HS-27A (cell line): ENCODE measurements at places on chromosomes 7 and 10.

GRCh38 chr10:96998329-96998888 is 166.3 kb downstream of the LCOR start:
- peak; percentile 36 for DNase-seq

GRCh38 chr7:16688249-16688648 is 42.3 kb downstream of the BZW2 start:
- no peak for DNase-seq

DNA sequence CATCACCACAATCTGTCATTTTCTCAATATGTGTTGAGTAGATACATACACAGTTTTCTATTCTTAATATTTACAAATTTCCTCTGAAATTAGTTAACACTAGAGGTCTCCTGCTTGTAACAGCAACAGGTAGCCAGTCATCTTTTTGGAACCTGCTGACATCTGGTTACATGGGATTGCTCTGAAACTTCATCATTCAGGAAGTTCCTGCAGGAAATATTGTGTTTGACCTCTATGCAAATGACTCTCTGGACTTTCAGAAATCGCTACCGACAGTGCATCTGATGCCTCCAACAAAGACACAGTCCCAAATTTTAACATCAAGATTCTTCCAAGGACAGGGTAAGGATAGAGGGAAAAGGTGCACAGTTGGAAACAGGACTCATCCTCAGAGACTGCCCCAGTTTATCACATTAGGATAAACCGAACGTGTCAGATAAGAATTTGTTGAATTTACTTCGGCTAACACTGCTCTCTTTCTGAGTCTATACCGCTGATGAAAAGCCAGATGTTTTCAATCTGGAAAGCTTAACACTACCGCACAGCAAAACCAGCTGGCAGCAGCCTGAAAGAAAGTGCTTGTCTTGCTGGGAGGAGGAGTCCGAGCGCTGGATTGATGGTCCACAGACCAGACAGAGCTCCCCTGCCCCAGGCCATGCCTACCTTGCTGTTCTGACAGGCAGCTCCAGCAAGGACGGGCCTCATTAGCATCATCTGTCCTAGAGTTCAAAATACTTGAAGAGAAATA is 633.4 kb downstream of the PARD3 start:
- DNase-seq, result no peak

GRCh38 chr10:4214908-4215307 is 429.9 kb upstream of the KLF6 start:
- no peak for DNase-seq

DNA sequence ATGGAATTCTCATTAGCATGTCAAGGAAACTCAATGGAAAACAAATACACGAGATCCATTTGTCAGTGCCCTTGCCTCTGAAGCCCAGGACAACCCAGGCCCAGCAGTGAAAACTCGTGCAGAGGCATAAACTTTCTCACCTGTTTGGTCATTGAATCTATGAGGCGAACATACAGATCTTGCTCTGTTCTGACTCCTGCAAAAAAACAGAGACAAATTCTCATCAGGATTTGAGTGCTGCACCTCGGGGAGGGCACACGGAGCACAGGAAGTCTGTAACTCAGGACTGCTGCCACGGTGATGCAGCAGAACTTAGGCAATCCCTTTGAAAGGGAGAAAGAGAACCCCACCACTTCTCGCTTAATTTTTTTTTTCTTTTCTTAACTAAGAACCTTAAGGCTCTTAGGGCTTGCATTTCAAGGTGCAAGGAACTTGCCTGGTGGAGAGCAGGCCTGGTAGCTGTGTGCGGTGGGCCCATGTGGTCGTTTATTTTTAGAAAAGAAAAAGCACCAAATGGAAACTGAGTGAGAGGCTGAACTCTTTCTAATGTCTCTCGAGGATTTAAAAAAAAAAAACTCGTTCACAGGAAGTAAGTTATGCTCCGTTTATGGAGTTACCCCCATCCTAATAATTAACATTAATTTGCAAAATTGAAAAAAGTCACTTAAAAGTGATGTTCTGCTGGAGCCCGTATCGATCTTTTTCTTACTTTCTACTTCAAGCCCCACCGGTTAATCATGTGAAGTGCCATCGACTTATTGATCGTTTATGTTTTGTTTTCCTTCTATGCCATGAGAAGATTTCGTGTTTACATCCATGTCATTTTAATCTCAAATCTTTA is 1.8 kb downstream of the EBF3 start:
- no peak for DNase-seq

- DNase-seq, result no peak
These were observed 504.8 kb upstream of the PHF14 start for GRCh38 chr7:10468908-10469307.

- no peak for DNase-seq
These were observed 140.0 kb downstream of the MBL2 start for GRCh38 chr10:52632591-52632990.

- no peak for DNase-seq
These were observed 41.9 kb downstream of the ADRA2A start for GRCh38 chr10:111118758-111119157.

DNA sequence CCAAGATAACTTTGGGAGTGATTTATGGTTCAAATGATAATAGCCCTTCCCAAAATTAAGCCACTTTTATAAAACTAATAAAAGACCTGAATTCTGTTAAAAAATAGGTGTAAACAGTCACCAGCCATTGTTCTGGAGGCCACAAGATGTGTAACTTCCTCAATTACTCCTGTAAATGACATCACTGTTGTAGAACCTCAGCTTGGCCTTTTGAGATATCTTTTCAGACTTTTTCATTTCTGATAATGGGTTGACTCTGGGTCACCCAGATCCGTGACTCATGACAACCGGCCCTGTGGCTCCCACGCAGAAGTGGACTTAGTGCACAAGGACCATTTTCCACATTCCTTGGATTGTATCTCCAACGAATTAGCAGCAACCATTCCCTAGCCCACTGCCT is 106.6 kb downstream of the DKK1 start:
- DNase-seq, result no peak

GRCh38 chr7:80347173-80347572 is 164.7 kb downstream of the GNAT3 start:
- DNase-seq, result no peak

DNA sequence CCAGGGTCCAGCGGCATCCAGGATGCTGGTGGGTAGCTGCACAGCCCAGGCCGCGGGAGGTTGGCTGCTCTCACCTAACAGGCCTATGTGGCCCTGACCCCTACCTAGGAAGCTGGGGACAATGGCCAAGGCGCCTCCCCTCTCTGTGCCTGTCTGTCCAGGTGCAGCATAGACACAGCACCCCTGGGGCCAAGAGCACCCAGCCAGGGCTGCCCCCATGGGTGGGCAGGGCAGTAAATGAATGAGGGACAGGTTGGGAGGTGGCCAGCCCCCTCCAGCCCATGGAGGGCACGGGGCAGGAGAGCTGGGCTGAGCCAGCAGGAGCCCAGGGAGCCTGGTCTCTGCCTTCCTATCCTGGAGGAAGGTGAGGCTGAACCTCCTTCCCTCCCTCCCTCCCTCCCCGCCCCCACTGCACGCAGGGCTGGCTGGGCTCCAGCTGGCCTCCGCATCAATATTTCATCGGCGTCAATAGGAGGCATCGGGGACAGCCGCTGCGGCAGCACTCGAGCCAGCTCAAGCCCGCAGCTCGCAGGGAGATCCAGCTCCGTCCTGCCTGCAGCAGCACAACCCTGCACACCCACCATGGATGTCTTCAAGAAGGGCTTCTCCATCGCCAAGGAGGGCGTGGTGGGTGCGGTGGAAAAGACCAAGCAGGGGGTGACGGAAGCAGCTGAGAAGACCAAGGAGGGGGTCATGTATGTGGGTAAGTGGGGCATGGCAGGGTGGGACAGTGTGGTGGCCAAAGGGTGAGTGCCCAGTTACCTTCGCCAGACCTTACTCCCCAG is at the start of gene SNCG:
SNCG (plus strand) TSS at position 484 of the 785 bp plus-strand sequence; CDS start at position 583, 99 bp downstream.
- no peak for DNase-seq

DNA sequence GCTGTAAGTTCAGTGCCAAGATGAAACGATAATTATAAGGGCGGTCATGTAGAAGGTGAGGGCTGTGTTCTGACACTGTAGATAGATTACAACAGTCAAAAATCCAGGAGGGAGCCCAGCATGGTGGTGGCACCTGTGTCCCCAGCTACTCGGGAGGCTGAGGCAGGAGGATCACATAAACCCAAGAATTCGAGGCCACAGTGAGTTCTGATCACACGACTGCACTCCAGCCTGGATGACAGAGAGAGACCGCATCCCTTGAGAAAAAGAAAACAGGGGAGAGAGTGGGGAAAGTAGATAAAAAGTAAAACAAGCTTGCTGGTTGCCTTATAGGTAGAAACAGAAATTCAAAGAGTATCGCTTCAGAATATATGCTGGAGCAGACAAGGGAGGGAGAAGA is 52.1 kb downstream of the KCNH2 start:
- DNase-seq, result no peak

GRCh38 chr7:31791881-31792280 is 104.9 kb downstream of the PPP1R17 start:
- no peak for DNase-seq

- DNase-seq, result no peak
These were observed 266.5 kb upstream of the MKLN1 start for GRCh38 chr7:131061158-131061557.

GRCh38 chr7:37765872-37766525 is 82.4 kb upstream of the NME8 start:
- no peak for DNase-seq

GRCh38 chr10:3067118-3067858 is at the start of gene PFKP:
PFKP (plus strand) TSS chr10:3067548; CDS start chr10:3067596, 48 bp downstream.
- no peak for DNase-seq
